Upper lobe of left lung (tissue), 6 donors: ENCODE measurements at places on chromosomes 4 and X. TPM values are rescaled to one million over a fixed set of nuclear protein-coding genes. Genes with fewer than 3 reads are reported as not detected.

Gene SSX4B
- not detected for total RNA-seq

Gene ITIH6
- not detected for total RNA-seq

Gene NSG1
- not detected for total RNA-seq

Gene RAB39B
- total RNA-seq, result 0.43 TPM

Gene STATH
- total RNA-seq, result not detected

Gene BLTP1
- total RNA-seq, result 54.3 TPM

Gene PTTG2
- total RNA-seq, result 0.64 TPM

Gene BLOC1S4
- total RNA-seq, result 15.9 TPM

Gene JCHAIN
- 12.6 TPM for total RNA-seq

Gene WDR17
- total RNA-seq, result 6.3 TPM

Gene HPSE
- 8.6 TPM for total RNA-seq

Gene GJB1
- not detected for total RNA-seq

Gene ZNF630
- 6.3 TPM for total RNA-seq

Gene HTR2C
- not detected for total RNA-seq

Gene RIBC1
- 2.7 TPM for total RNA-seq

Gene OFD1
- total RNA-seq, result 43.2 TPM

Gene PRKX
- 23.0 TPM for total RNA-seq

Gene GUCY1B1
- 17.9 TPM for total RNA-seq

Gene CFP
- total RNA-seq, result 40.6 TPM

Gene DKK2
- total RNA-seq, result 4.7 TPM

Gene PPAT
- total RNA-seq, result 6.3 TPM

Gene NCAPG
- 2.1 TPM for total RNA-seq

Gene ATP8A1
- total RNA-seq, result 259 TPM
